Fibroblast of mammary gland (primary cell): ENCODE measurements at places on chromosomes 3 and 15.

DNA sequence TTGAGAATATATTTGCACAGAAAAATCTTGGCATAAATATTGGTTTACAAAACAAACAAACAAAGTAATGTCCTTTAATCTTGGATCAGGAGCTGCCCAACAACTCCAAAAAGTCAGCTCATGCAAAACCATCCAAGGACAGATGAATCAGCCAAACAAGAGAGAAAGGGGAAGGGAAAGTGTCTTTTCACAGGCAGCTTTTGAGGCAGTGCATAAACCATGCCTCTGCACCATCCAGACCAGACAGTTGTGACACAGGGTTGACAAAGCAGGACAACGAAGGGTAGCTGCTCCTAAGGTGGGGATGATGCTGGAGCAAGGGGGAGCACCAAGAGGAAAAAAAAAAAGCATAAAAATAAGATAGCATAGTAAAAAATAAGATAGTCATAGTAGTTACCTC is 8.7 kb downstream of the CD86 start:
- no peak for DNase-seq

- no peak for DNase-seq
Measured at GRCh38 chr3:149462051-149462450, 12.4 kb upstream of the TM4SF4 start.

DNA sequence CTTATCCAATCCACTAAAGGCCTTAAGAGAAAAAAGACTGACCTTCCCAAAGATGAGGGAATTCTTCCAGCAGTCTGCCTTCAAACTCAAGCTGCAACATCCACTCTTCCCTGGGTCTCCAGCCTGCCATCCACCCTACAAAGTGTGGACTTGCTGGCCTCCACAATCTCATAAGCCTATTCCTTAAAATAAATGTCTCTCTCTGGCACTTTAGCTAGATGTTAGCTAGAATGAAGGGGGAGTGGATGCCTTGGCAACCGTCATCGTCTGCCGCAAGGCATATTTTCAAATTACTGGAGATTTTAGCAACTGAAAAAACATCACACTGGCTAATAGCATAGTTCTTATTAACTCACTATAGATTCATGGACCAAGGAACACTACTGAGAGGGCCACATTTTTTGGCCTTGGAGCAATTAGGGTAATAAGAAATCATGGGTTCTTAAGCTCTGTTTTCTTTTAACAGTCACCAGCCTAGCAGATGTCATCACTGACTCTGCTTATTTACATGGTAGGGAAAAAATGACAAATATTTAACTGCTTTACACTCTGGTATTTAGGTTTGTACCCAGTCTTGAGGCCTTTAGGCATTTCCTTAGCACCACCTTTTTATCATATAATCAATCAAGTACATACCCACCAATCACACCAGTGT is 245.3 kb downstream of the MYRIP start:
- peak; percentile 52 for DNase-seq

DNA sequence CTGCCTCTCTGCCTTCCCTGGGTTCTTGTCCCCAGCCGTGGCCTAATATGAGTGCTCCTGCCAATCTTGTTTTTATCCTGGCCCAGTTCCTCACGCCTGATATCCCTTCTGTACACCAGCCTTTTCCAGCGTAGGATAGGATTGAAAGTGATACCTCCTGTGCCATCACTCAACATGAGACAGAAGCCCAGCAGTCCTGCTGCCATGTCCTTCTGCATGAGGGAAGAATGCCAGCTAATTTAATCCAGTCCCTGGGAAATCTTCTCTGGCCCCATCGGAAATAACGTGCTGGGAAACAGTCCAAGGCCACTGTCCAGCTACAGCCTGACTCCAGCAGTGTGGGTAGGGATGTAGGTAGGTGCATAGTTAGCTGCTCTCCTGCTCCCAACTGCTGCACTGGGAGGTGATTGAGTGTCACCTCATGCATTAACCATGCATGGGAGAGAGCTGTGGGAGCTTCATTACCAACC is 92.0 kb upstream of the TPM1 start:
- no peak for DNase-seq

- DNase-seq, result no peak
Measured at GRCh38 chr3:60160822-60161748, 1090.2 kb downstream of the FHIT start.

DNA sequence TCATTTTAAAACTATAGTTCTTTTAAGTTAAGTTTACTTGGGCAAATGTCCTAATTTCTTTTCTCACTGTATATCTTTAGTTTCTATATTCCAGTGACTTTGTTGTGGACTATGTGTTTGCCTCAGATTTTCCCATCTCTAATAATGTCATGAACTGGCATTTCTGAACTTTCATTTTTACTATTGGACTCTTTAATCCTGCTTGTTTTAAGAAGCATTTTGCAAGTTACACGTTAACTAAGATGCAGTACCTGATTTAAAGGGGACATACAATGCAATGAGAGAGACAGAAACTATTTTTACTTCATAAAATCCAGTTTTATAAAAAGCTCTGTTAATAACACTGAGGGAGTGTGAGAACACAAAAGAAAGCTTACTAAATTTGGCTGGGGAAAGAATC is 58.6 kb upstream of the PHLDB2 start:
- no peak for DNase-seq
